Stimulated activated CD8-positive, alpha-beta memory T cell treated with anti-CD3 and anti-CD28 coated beads, Interleukin-12 subunit alpha, Interleukin-12 subunit beta, amount 100 ng/mL, for 4 hours (primary cell): ENCODE measurements at places on chromosomes 7 and 10.

GRCh38 chr10:122509323-122509722, 48.0 kb downstream of the HTRA1 start:
- no peak for DNase-seq

DNA sequence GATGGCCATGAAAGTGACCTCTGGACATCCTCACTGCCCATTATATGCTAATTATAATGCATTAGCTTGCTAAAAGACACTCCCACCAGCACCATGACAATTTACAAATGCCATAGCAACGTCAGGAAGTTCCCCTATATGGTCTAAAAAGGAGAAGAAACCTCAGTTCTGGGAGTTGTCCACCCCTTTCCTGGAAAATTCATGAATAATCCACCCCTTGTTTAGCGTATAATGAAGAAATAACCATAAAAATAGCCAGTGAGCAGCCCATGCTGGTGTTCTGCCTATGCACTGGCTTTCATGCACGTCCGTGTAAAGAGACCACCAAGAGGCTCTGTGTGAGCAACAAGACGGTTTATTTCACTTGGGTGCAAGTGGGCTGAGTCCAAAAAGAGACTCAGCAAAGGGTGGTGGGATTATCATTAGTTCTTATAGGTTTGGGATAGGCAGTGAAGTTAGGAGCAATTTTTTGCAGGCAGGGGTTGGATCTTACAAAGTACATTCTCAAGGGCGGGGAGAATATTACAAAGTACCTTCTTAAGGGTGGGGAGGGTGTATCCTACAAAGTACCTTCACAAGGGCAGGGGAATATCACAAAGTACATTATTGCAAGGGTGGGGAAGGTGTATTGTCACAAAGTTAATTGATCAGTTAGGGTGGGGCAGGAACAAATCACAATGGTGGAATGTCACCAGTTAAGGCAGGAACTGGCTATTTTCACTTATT, 45.6 kb downstream of the LBX1 start:
- no peak for DNase-seq

DNA sequence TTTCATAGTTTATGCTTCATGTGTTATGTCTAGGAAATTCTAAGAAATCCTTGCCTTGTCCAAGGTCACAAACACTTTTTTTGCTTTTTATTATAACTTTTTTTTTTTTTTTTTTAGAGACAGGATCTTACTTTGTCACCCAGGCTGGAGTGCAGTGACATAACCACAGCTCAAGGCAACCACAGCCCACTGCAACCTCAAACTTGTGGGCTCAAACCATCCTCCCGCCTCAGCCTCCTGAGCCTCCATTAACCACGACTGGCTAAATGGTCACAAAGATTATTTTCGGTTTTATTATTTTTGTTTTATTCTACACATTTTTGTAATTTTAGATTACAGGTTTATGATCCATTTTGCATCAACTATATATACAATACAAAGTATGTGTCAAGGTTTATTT, 7.1 kb upstream of the FAM204A start:
- no peak for DNase-seq

- DNase-seq, result no peak
These were observed 86.6 kb upstream of the C7orf33 start for GRCh38 chr7:148503900-148504487.

DNA sequence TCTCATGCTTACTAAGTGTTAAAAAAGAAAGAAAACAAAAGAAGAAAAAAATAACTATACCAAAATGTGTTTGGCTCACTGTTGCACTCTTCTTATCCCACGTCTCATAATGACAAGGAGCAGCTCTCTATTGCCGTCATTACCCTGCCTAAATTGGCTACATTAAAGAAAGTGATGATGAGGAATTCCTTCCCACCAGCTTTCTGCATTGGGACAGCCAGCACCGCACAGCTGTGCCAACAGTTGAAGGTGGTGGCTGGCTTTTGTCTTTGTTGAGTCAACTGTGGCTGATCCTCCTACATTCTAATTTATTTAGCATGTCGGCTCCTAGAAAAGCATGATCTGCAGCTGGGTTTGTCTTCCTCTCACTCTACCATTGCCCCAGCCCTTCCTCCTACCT, 751.8 kb downstream of the KCNMA1 start:
- DNase-seq, result no peak

- no peak for DNase-seq
These were observed 81.0 kb upstream of the FZD8 start for GRCh38 chr10:35723059-35723458.

DNA sequence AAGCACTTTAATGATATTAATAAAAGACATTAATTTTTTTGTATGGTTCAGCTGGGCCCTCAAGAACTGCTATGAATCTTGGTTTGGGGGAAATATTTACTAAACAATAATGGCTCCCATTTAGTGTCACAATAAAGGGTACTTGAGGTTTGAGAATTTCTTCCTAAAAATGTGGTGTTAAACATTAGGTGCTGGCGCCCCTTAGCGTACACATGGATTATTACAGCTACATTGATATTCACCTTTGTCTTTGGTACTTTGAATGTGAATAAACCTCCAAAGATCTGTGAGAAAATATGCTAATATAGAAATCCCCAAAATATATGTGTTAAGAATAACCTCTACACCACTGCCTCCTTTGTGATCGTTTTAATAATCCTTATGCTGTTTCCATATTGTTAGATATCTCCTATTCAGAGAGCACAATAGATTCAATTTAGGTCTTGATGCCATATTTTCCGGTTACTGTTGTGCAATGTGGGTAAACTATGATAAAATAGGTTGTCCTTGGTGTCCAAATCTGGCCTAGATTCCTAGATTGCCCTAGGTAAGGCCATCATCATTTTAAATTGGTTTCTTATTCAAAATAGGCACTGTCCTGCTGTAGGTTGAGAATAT, 161.8 kb upstream of the CACNA2D1 start:
- DNase-seq, result no peak

DNA sequence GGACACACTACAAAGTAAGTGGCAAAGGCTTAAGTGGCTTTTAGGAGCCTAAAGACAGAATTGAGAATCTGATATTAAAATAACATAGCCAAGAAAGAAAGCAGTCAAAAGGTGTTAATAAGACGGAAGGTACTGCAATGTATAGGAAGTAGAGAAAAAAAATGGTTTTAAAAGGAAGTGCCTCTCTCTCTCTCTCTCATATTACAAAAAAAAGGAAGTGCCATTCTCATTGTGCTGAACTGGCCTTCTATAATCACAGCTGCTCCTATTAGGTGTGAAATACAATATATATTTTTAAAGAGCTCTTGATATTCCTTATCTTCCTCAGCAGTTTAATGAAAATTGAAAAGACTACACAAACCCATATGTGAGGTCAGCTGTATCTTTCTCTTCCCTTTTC, 199.4 kb upstream of the NPVF start:
- DNase-seq, result no peak

DNA sequence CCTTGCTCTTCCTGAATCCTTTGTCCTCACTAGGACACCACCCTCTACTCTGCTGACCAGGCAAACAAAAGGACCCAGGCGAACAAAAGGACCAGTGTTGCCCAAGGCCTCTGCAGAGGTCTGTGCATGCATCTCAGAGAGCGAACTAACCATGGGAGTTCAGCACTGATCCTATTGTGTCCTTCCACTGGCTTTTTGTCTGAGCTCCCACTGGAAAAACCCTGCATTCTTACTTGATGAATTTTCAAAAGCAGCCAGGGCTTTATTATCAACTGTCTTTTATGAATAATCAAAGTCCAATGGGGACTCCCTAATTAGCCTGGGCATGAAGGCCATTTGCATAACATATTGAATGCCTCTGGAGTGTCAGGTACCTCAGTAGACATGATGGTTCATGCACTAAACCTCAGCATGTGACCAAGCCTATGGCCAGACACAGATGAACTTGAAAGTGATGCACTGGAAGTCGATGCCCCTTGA, 140.6 kb downstream of the KCNMA1 start:
- no peak for DNase-seq

DNA sequence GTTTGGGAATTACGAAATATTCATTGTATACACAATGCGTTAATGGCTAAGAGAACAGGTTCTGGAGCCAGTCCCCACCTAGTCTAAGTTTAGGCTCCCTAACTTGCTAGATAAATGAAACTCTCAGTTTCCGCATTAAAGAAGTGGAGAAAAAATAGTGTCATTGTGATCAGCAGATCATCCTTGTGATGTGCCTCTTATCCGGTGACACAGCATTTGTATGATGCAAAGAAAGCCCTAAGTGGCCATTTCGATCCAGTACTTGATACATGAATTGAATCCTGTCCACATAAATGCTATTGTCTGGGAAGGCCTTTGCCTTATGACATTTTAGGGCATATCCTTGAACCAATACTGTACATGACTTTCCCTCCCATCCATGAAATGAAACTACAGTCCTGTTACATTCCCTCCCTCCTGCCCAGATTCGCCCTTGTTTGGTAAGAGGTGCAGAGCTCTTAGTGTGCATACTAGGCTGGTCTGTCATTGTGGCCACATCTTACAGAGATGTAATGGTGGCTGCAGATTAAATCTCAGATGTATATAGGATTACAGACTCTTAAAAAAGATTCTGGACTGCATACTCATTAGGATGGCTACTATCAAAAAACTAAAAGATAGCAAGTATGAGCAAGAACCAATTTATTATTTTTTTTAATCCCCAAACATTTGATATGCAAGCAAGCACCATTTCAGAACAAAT, 80.9 kb downstream of the LRRC4 start:
- DNase-seq, result no peak

- DNase-seq, result peak; percentile 38
These were observed 57.2 kb upstream of the ECHDC3 start for GRCh38 chr10:11684717-11685645.

DNA sequence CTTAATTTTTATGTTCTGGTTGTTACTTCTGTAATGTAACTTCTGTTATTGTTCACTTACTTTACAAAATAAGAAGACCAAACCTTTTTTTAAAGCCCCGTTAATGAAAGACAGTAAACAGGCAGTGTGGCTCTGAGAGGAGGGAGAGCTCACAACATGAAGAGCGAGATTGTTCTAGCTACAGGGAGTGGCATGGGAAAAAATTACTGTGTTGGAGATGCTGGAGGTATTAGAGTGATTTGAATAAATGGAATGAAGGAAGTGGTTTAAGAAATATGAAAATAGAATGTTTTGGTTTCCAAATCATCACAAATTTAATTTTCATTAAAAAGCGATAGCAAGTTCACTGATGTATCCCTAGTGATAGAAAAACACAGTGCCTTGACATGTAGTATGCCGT, 31.8 kb downstream of the REEP3 start:
- no peak for DNase-seq

DNA sequence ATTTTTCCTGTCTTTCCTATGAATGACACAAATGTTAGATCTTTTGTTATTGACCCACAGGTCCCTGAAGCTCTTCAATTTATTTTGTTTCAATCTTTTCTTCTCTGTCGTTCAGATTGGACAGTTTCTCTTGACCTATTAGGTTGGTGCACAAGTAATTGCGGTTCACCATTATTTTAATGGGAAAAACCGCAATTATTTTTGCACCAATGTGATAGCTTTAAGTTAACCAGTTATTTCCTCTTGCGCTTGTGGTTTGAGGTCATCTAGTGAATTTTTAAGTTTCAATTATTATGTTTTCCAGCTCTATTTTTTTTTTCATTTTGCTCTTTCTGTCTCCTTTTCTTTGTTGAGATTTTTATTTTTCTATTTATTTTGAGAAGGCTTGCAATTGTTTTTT, 399.2 kb downstream of the INHBA start:
- no peak for DNase-seq

DNA sequence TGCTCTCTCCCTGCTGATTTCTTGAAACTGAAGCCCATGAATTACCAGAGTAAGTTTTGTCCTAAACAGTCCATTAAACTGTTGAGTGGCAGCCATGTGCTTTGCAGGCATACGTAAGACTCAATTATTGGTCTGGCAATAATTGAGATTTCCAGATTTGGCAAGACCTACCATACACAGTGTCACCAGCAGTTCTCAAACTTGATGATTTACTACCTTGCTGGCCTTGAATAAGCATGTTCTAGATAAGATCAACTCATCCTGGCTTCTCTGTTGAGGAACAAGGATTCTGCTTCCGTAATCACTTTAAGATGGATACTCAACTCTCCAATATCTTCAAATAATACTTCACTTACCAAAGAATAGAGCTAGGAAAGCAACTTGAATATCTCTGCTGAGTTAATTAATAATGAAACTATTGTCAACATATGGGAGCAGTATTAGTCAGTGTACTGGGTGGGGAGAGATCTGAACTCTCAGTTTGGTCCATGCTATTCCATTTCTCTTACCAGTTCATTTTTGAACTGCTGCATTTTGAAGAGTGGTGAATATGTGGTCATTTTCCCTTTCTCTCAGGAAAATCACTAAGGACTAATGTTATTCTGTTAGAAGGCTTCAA, 181.4 kb downstream of the IPMK start:
- DNase-seq, result no peak

- DNase-seq, result no peak
These were observed 959.6 kb upstream of the LRRN3 start for GRCh38 chr7:110131344-110131743.

GRCh38 chr10:53744746-53745145, 972.2 kb upstream of the MBL2 start:
- no peak for DNase-seq

- no peak for DNase-seq
These were observed 41.2 kb downstream of the ANLN start for GRCh38 chr7:36430881-36431280.

DNA sequence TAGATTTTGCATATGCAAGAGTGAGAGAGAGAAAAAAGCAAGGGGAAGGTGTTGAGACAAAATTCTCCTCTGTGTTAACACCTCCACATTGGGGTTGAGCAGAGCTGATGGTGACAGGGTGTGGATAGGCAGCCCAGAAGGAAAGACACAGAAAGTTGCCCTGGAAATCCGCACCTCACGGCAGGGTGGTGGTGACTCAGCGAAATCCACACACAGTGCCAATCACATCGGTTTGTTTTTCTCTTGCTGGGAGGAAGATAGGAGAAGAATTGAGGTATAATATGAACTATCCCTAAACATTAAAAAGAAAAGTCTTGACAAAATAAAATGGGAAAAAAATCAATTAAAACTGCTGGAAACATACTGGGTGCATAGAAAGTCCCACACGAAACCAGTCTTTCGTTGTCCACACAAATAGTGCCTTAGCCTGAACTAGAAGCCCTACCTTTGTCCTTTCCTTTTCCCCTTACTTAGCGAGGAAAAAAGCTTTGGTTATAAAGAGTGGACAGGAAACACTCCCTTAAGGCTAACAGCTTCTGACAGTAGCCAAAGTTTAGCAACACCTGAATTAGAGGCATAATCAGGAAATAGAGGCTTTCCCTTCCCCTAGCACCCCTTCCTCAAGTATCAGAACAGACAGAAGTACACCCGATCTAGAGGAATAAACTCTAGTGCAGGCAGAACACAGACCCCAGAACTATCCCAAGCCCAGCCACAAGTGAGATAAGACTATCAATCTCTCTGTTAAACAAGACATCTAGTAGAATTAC, 39.2 kb upstream of the DNAJC1 start:
- DNase-seq, result no peak

GRCh38 chr7:13042605-13043236, 355.3 kb downstream of the ARL4A start:
- no peak for DNase-seq

GRCh38 chr7:100744605-100745004, 11.2 kb downstream of the ZAN start:
- DNase-seq, result no peak
